ENCODE measurements at places on chromosomes 2 and 18.
A peak's percentile ranks its signal among the peaks of the same experiment; 100 is the strongest.

- DNase-seq, result peak; percentile 26
Measured at GRCh38 chr18:12726774-12727550, 24.1 kb downstream of the PSMG2 start.

- no peak for DNase-seq
Measured at GRCh38 chr2:57703407-57703806, 343.2 kb upstream of the VRK2 start.

GRCh38 chr18:10482363-10482984, 28.0 kb downstream of the APCDD1 start:
- DNase-seq, result no peak

GRCh38 chr2:227179988-227180685, 15.7 kb downstream of the COL4A3 start:
- no peak for DNase-seq

GRCh38 chr2:170512266-170512665, 202.9 kb upstream of the SP5 start:
- no peak for DNase-seq

DNA sequence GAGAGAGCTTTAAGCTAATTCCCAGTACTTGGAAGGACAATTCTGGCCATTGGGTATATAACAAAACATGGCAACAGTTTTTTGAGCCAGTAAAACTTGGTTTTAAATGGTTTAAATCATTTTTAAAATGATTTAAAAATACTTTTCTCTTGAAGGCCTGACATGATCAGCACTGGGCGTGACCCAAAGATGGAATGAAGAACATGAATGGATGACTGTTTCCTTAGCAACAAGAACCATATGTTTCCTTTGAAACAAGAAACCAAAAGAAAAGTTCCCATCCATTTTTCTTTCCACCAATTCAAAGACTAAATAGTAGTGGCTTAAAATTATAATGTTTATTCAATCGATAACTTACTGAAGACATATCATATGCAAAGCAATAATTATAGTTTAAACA, 348.3 kb upstream of the FIGN start:
- no peak for DNase-seq

- no peak for DNase-seq
Measured at GRCh38 chr2:142445023-142445422, 314.2 kb upstream of the LRP1B start.

DNA sequence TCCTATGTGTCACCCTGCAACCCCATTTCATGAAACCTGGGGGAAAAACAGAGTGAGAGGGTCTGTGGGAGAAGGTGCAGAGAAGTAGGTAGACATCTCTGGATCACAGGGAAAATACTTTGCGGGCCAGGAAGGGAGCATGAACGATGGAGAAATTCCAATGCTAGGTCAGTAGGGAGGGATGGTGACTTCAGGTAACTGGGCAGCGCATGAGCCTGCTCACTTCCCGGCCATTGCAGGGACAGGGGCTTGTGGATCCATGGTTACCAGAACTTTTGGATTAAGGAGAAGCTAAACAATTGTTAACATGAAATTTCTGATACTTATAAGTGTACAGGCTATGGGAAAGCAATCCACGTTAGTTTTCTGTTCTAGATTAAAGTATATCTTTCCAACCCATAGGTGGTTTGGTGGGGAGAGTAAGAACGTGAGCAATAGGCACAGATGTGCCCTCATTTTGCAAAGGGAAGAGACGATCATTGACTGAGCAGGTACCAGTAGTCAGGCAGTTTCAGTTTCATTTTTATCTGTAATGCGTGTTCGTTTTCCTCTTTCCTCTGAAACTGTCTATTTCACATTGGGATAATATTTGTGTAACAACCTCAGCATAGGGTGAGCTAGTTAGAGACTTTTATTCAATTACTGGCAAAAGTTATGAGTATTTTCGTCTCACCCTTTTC, 65.0 kb downstream of the NYAP2 start:
- no peak for DNase-seq

GRCh38 chr2:9750224-9751215, 92.8 kb upstream of the TAF1B start:
- DNase-seq, result no peak

DNA sequence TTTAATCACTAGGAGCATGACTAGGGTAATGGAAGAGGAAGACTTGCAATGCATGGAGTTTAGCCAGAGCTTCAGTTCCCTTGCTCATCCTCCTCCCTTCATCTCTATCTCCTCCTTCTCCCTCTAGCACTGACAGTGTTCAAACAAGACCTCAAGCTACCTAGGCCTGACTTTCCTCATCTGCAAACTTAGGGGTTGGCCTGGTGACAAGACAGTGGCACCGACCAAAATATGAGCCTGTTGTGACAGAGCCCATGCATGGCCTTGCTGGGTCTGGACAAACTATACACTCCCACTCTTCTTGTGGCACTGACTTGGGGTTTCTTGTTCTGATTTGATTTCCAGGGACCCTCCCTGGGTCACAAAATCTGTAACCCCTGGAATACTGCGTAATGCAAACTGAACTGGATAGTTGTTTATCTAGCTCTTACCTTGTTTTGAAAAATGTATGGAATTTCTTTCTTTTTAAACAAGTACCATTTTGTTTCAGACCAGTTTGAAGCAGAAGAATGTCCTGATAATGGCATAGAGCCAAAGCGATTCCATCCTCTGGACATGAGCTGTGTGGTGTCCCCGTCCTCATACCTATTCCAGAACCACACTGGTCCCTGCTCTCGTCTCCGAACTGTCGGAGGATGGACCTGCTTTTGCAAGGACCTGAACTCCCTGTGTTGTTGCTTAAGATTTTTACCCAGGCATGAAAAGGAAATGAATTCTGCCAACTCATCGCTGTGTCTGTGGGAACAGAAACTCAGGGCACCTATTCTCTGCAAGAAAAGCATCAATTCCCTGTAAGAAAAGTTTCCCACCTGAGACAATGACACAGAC, 33.4 kb upstream of the PPP4R1 start:
- DNase-seq, result no peak

DNA sequence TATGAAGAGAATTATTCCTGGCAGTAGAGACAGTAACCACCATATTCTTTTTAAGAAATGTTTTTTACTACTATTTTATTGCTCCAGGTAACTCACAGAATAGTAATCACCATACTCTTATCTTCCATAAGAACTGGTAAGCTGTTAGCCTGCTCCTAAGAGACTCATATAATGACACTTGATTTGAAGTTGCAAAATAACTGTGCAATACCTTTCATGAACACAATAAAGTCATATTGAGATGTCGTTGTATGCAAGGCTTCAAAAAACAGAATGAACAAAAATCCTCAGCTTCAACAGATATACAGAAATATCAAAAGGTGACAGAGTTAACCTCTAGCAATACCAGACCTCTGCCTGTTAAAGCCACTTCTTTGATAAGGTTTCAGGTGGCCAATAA, 360.1 kb downstream of the NBAS start:
- DNase-seq, result no peak

GRCh38 chr2:41928526-41928925, 119.3 kb upstream of the PKDCC start:
- DNase-seq, result peak; percentile 36

DNA sequence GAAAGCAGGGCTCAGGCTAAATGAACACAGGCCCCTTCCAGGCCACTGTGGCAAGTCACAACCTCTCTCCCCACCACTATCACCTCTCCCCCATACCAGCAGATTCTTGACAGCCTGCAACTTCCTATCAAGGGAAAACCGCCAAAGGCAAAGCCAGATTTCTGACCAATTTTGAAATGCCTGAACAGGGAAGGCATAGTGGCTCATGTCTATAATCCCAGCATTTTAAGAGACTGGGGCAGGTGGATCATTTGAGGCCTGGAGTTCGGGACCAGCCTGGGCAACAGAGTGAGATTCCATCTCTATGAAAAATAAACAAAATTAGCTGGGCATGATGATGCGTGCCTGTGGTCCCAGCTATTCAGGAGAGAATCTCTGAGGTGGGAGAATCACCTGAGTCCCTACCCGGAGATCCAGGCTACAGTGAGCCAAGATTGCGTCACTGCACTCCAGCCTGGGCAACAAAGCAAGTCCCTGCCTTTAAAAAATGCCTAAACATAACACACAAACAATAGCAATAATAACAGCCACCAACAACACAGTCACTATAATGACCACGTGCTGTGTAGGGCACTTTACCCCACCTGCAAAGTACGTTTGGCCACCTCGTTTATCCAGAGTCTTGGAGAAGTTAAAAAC, 75.5 kb upstream of the GLI2 start:
- no peak for DNase-seq

- no peak for DNase-seq
Measured at GRCh38 chr2:32900246-32900973, 46.3 kb upstream of the LTBP1 start.

GRCh38 chr2:178397002-178397605, 53.9 kb downstream of the PRKRA start:
- no peak for DNase-seq

GRCh38 chr18:58640891-58641610, 12.2 kb upstream of the ALPK2 start:
- DNase-seq, result no peak

- DNase-seq, result no peak
Measured at GRCh38 chr18:50509012-50509411, 50.9 kb upstream of the MAPK4 start.

DNA sequence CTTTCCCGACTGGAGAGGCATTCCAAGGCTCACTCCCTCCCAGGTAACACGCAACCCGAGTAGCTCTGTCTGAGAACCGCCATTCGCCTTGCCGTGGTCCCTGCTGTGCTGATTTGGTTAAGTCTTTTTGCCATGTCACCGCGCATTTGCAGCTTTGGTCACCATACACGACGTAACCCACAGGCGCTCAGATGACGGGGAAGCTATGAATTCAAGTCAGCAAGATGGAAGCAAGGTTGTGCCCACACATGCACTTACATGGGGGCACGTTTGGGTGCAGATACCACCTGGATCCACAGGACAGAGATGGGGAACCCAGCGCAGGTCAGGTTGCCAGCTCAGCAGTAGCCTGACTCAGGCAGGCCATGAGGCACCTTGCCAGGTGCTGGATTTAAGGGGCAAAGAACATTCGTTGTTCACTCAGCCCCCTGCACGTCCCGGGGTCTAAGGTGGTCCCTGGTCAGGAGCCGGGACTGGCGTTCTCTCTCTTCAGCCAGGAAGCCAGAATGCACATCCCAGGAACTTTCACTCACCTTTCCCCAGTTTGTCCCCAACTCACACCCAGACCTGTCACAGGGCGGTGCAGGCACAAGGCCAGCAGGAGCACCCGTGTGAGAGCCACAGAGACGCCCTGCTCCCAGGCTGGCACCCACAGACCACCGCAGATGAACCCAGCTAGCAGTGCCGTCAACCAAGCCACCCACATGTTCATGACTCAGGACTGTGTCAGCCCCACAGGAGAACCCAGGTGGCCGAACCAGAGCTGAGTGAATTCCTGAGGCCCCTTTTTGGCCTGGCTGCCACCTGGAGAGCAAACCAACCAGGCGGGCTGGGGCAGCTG, 19.9 kb downstream of the SNED1 start:
- DNase-seq, result no peak

DNA sequence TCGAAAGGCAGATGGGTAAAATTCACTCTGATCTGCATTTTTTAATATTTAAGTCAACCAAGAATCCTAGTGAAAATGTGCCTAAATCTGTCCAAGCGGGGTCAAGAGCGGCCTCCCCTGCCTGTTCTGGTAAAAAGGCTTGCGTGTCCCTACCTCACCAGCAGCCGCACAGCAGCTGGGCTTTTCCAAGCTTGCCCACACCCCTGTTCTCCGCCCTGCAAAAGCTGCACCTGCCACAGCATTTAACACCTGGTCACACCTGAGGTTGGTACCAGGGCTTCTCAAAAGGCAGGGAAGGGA, 25.8 kb upstream of the TMEM182 start:
- no peak for DNase-seq

- no peak for DNase-seq
Measured at GRCh38 chr2:11371092-11371937, 26.9 kb upstream of the ROCK2 start.

- DNase-seq, result no peak
Measured at GRCh38 chr18:10923551-10924070, 225.8 kb downstream of the PIEZO2 start.

DNA sequence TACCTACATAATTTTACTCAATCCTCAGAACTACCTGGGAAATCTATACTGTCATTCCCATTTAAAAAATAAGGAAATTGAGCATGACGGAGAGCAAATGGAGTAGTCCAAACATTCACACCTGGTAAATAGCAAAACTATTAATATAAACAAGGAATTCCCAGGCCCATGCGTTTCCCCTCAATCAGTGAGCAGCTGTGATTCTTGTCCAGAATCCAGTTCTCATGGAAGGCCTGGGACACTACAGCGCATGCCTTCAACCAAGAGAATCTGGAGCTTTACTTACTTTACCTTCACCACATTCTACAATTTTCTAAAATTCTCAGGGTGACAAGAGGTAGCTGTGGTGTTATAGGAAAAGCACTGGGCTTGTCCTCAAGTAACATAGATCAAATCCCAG, 259.0 kb downstream of the LRATD1 start:
- no peak for DNase-seq

GRCh38 chr2:60148716-60149115, 404.7 kb downstream of the BCL11A start:
- DNase-seq, result no peak

GRCh38 chr18:76686737-76687231, 135.6 kb upstream of the ZNF236 start:
- peak; percentile 13 for DNase-seq

- no peak for DNase-seq
Measured at GRCh38 chr2:9312591-9312990, 106.0 kb downstream of the ASAP2 start.

GRCh38 chr18:8803063-8803795, 97.9 kb downstream of the MTCL1 start:
- no peak for DNase-seq

- DNase-seq, result no peak
Measured at GRCh38 chr2:16296038-16296290, 355.6 kb downstream of the MYCN start.

GRCh38 chr18:33803636-33804035, 225.6 kb downstream of the ASXL3 start:
- no peak for DNase-seq

DNA sequence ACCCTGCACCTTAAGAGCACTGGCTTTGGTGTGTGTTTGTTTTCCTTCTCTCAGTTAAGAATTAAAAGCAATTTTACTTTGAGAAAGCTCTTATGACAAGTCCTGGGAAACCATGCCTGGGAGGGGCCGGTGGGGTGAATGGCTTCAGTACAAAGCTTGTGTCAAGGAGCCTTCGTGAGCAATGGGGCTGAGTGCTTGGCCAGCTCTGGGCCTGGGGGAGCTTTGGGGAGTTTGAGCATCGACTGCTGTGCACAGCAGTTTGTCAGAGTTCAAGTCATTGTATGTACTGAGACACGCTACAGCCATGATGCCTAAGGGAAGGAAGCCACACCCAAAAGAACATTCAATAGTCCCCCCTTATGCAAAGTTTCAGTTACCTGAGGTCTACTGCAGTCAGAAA, 75.8 kb downstream of the ARHGEF4 start:
- no peak for DNase-seq

DNA sequence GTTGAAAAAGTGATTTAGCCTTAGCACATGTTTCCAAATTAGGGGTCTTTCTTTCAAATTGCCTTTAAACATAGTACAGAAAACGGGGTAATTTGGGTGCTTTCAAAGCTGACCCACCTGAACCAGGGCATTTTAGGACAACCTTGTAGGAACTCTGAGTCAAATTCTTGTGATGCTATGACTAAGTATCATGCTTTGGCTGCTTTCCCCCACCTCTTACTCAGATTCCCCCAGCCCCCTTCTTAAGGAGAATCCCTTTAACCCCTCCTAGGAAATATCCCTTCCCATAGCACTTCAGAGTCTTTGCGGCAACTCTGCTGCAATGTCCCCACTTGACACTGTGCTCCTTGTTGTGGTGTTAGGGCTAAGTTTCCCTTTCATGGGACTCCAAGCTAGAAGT, 18.6 kb upstream of the KLF7 start:
- DNase-seq, result no peak

GRCh38 chr2:200993097-200993496, 29.6 kb upstream of the ORC2 start:
- DNase-seq, result no peak

All from amniotic stem cell (primary cell).